Activated CD8-positive, alpha-beta T cell treated with anti-CD3 and anti-CD28 coated beads, Interleukin-2, amount 10 ng/mL, durations not matched to agents 7 days and 5 days (primary cell): ENCODE measurements at places on chromosomes 11 and 22.

GRCh38 chr11:130815097-130815802 lies 101.0 kb downstream of the SNX19 start:
- DNase-seq = no peak

DNA sequence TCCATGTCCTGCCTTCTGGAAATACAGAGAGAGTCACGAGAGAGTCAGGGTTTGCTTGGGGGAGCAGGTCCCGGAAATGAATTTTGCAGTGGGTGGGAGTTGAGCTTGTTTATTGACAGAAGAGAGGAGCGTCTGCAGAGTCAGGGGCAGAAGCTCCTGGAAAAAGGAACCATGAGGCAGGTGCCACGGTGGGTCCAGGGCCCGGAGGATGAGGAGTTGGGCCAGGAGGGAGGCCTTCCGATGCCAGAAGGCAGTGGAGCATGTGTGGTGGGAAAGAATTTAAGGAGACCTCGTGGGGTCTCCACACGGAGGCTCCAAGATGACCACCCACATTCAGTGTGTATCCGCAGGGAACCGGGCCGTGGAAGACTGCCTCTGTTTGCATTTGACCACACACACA lies 461.2 kb downstream of the BRD1 start:
- peak; percentile 8 for DNase-seq

DNA sequence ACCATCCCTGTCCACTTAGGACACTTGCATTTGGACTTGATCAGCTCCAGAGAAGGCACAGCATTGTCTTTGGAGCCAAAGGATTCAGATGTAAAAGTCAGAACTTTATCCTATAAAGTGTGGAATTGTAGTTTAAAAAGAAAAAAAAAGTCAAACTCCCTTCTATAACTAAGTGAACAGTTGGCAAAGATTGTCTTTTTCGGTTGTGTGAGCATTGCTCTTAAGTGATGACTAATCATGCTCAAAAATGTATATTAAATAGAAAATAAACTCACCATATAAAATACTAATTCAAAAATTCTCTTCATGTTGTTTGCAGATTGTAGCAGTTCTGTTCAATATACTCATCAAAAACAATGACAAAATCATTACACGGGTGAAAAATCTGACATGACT lies 93.8 kb downstream of the ETS1 start:
- DNase-seq = no peak

GRCh38 chr22:45312415-45312814 lies 2.7 kb downstream of the FAM118A start:
- DNase-seq = no peak

DNA sequence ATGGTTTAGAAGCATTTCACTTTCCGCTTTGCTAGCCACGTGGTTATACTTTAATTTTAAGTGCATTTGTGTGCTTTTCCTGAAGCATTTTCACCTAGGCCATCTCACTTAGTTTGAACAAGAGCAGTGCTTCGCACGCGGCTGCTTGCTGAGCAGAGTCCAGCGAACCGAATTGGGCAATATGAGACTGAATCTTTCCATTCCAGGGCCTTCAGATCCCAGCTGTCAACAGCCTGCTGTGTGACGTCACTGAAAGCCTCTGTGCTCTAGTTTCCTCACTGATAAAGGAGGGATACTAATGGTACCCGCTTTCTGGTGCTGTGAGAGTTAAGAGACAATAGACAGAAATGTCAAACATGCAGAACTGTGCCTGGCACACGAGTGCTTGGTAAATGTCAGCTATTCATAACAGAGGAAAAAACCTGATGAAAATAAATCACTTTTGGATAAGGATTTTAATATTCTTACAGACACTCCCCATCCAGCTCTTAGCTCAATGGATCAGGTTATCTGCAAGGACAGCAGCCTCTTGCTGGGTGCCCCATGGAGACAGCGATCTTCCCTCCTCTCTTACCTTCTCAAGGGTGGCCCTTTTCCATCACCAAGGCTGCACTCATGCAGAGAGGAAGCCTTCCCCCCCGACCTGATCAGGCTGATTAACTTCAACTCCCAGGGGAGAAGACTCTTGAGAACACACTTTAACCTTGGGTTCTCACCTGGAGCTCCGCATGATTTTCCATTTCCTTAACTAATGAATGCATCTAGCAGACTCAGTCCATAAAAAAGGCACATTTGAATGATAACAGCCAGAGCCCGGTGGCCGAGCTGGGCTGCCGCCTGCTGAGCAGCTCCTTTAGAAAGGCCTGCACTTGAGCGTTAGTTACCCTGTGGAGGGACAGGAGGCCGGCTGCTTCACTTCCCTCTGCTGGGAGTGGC lies 3.5 kb upstream of the GLB1L3 start:
- DNase-seq = no peak

GRCh38 chr11:107293677-107294344 lies 163.8 kb downstream of the CWF19L2 start:
- no peak for DNase-seq

DNA sequence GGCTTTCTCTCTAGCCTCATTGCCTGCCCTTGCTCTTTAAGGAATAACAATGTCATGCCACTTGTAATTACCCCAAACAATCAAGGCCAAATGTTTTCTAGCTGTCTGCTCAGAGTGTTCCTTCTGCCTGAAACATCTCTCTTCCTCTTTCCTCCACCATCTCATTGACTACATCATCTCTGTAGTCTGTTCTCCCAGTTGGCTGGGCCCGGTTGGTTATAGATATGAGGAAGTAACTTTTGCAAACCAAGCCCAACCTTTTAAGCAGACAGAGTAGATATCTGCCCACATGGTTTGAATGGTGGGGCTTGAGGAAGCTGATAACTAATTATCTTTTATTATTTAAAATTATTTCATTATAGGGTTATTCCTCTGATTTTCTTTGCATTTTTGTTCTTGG lies 104.5 kb downstream of the NTM start:
- DNase-seq = no peak

GRCh38 chr11:10274726-10275125 lies 19.3 kb downstream of the SBF2 start:
- DNase-seq = no peak

DNA sequence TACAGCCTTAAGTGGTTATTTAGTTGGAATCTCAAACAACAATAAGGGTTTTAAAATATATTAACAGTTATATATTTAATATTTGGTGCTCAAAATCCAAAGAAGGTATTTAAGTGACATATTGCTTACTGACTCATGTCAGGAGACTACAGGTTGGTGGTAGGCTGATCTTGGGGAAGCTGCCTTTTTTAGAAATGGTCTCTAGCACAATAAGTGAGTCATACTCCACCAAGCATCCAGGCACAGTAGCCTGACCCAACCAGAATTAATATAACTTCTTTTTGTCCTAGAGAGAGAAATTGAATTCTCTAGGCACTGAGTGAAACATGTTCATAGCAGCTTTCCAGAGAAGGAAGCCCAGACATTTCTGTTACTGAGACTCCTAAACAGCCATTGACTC lies 868.5 kb upstream of the TENM4 start:
- DNase-seq = no peak

DNA sequence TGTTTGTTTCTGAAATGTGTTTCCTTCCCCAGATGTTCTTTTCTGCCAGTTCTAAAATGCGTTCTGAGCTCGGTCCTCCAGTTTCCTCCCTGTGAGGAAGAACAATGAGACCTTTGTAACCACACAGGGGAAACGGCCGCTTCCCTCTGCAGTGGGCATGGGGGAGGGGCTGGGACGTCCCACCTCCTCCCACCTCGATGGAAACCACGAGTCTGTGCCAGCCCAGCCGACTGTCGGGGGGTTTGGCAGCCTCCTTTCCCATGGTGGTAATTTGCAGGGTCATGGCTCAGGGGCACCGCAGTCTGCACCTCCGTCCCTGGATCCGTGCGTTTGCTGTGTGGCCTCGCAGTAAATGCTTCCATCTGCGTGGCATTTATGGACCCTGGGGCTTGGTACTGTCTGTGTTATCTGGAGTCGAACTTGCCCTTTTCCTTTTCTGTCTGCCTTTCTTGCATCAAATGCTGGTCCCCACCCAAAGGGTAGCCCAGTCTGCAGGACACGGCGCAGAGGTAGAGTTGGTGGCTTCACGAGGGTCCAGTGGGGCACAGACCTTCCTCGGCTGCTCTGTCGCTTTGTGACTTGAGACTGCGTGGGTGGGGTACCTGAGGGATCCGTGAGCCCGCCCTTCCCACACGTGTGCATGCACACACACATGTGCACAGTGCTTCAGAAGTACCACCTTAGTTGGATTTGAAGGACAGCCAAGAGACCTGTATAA lies 16.1 kb downstream of the LRP5 start:
- DNase-seq = peak; percentile 62

GRCh38 chr11:101584129-101584515 lies 315 bp upstream of the TRPC6 start:
- DNase-seq = no peak

DNA sequence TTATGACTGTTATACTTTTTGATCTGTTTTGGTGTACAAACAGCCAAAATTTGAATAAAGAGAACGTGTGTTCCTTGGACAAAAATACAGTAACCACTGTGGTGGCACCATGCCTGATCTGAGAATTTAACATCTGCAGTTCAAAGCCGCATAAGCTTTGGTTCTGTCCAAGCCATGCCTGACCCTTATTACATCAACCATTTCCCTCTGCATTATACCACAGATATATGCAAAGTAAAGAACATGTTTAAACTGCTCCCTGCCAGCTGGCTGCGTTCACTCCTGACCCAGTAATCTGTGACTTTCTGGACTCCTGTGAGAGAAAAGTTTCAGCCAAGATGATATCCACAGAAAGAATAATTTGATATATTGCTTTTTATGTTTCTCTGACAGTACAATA lies 890.5 kb upstream of the ANO3 start:
- no peak for DNase-seq

GRCh38 chr22:20990184-20991180 lies 8.4 kb downstream of the LZTR1 start:
- no peak for DNase-seq

- DNase-seq = no peak
These were observed 56.9 kb downstream of the PKNOX2 start for GRCh38 chr11:125221461-125221860.

- DNase-seq = no peak
These were observed 14.4 kb upstream of the EIF4G2 start for GRCh38 chr11:10823152-10823579.

- DNase-seq = no peak
These were observed 3.8 kb upstream of the FADS3 start for GRCh38 chr11:61895046-61895717.

- no peak for DNase-seq
These were observed 1102.8 kb downstream of the BRD1 start for GRCh38 chr22:48724899-48725298.

- no peak for DNase-seq
These were observed 3.0 kb downstream of the LRFN4 start for GRCh38 chr11:66859686-66860448.

GRCh38 chr11:101336155-101336554 lies 206.5 kb upstream of the PGR start:
- no peak for DNase-seq

DNA sequence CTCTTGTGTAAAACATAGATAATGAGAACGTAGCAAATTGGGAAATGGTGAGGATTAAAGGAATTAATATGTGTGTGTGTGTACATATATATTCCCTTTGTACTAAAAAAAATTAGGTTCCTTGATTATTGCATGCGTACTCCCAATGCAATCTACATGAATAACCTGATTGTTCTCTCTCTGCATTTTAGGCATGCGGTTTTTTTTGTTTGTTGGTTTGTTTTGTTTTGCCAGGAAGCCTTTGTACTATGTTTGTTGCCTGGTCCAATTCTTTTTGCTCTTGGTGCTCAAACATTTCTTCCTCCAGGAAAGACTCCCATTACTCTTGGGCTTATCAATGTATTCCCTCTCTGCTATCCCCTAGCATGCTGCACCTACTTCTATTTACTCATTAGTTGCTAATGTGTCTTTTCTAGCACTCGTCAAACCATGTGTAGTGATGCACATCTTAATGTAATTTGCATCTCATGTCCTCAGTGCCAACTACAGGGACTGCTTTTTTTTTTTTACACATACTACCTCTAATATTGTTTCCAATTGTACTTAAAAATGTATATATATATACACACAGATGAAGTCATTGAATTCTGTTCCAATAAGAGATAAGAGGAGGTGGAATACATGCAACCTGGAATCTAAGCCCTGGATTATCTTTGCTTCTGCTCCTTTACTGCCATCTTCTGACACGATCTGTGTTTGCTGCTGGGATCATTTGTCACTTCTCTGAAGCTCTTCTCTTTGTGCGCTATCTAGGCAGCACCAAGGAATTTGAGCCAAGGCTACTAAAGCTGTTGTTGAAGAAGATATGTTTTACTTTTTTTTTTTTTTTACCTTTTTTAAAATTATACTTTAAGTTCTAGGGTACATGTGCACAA lies 197.2 kb upstream of the ANO3 start:
- DNase-seq = no peak

- peak; percentile 62 for DNase-seq
These were observed 10.2 kb downstream of the PCNX3 start for GRCh38 chr11:65625628-65626342.

DNA sequence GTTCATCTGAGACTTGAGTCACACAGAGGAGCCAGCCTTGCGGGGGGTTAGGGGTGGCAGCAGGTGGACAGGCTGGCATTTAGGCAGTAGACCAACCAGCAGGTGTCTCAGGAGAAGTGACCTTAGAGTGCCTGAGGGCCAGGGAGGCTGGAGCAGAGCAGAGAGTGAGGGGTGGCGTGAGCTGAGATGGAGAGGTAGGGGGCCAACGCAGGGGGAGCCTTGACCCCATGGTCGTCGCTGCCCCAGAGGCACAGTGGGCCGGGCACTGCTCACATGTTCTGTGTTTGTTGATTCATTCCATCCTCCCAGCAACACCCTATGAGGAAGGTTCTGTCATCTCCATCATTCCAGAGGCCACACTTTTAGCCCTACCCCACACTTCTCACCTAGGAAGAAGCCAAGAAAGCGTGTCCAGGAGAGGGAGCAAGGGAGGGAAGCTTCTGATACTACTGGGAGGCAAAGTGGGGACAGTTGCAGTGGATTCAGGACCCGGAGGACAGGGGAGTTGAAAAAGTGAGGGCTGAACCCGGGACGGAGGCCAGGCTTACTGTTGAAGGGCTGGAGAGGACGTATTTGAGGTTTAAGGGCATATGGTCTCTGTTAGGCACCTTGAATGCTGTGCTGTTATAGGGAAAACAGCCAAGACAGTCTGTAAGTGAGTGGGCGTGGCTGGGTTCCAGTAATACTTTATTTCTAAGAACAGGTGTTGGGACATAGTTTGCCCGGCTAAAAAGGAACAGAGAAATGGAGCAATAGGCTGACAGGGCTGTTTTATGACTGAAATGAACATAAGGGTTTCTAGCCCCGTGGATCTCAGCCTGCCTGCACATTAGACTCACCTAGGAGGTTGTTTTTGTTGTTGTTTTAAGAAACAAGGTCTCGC lies 7.3 kb downstream of the SART1 start:
- no peak for DNase-seq

GRCh38 chr11:34915136-34916014 lies 804 bp downstream of the APIP start:
- no peak for DNase-seq

- no peak for DNase-seq
These were observed 72.0 kb downstream of the MICAL3 start for GRCh38 chr22:17952273-17952801.

- DNase-seq = no peak
These were observed 84.8 kb downstream of the SLC1A2 start for GRCh38 chr11:35334385-35335090.

- no peak for DNase-seq
These were observed 47.6 kb downstream of the GGTLC2 start for GRCh38 chr22:22691716-22692701.

- DNase-seq = no peak
These were observed 283.2 kb downstream of the ST3GAL4 start for GRCh38 chr11:126638648-126639047.
